Ammon's horn (tissue), 1 donor: ENCODE measurements at places on chromosomes 5 and 9.
A peak's percentile ranks its signal among the peaks of the same experiment; 100 is the strongest.

GRCh38 chr9:130147198-130147597 lies 25.0 kb upstream of the NCS1 start:
- DNase-seq: no peak

- DNase-seq: no peak
Observed at GRCh38 chr9:3939820-3940219, 360.0 kb downstream of the GLIS3 start.

DNA sequence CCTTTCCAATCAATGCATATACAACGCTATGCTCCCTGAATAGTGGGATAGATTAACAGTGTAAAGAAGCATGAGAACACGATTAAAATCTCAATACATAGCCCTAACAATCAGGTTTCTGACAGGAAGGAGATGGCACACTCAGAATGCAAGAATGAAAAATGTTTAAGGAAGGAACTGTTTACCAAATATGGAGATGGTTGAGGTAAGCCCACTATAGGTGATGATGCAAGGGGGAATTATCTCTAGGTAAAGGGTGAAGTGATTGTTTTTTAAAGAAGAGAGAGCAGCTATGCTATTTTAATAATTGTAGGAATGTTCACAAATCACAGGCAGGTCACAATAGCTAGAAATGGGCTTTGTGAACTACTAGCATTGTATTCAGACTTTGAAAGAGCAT lies 302.4 kb downstream of the CHSY3 start:
- DNase-seq: no peak

DNA sequence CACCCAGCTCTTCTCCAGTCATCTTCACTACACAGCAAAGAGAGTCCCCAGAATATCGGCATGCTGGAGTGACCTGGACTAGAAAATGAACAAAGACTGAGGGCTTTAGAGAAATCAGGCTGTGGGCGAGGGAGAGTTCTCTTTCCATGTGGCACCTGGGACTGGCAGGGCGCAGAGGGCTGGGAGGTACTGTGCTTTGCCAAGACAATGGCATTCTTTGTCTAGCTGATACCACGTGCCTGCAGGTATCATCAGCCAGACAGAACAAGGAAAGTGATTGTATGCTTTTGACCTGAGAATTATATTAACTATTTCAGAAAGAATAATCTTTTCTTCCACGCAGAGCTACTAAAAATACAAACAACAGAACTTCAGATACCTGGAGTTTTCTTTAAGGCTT lies 30.5 kb downstream of the DDX31 start:
- no peak for DNase-seq

- DNase-seq: no peak
Observed at GRCh38 chr5:172347496-172348052, 64.0 kb upstream of the UBTD2 start.

DNA sequence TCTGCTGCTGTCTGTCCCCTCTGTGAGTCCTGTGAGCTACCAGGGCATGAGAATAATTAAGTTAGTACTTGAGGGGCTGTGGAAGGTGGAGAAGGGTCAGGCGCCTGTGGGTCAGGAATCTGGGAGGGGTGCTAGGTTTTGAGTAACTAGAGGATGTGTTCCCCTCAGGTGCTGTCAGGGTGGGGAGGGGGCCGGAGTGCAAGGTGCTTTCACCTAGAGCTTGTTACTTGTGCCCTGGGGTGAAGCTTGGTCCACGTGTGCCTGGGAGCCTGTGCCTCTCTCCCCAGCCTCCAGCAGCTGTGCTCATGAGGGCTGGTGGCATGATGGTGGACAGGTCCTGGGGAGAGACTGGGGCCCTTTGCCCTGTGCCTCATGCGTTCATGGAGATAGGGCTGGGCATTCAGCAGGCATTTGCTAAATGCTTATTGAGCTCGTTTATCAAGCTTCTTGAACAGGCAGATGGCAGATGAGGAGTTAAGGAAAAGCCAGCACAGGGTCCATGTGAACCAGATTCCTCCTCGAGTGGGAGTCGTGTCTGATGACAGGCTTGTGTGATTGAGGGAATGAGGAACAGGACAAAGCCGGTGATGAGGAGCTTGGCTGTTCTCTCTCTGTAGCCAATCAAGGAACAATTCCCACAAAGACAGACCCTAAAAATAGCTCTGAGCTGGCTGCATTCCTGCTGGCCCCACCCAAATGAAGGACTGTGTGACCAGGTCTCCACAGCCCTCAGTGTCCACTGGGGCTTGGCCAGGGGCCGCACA lies 40.9 kb downstream of the CACNA1B start:
- peak; percentile 67 for DNase-seq

DNA sequence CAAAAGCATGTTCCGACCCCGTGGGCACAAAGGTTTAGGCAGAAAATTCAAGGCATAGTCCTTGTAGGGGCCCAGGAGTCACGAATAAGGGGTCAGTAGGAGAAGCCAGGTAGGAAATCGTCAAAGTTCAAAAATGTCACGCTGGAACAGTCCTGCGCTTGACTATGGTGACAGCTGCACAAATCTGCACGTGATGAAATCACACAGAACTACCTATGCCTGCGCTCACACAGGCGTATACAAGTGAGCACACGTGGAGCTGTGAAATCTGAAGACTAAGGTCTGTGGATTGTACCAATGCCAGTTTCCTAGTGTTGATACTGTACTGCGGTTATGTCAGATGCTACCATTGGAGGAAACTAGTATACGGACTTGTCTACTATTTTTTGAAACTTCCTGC lies 303.1 kb upstream of the PANK3 start:
- DNase-seq: no peak

- no peak for DNase-seq
Observed at GRCh38 chr5:44911501-44911900, 102.8 kb downstream of the MRPS30 start.

DNA sequence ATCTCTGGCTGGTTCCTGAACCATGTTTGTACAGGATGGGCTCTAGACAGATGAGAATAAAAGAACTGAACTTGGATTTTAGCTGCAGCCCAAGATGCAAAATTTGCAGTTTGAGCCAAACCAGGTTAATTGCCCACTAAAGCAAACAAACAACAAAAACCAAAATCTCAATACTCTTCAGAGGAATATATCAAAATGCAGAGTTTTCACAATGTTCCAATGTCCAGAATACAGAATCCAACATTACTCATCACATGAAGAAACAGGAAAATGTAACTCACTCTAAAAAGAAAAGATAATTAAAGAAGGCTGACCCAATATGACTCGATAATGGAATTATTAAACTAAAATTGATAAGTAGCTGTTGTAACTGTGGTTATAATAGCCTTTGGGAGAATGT lies 20.4 kb downstream of the FOXI1 start:
- DNase-seq: no peak

DNA sequence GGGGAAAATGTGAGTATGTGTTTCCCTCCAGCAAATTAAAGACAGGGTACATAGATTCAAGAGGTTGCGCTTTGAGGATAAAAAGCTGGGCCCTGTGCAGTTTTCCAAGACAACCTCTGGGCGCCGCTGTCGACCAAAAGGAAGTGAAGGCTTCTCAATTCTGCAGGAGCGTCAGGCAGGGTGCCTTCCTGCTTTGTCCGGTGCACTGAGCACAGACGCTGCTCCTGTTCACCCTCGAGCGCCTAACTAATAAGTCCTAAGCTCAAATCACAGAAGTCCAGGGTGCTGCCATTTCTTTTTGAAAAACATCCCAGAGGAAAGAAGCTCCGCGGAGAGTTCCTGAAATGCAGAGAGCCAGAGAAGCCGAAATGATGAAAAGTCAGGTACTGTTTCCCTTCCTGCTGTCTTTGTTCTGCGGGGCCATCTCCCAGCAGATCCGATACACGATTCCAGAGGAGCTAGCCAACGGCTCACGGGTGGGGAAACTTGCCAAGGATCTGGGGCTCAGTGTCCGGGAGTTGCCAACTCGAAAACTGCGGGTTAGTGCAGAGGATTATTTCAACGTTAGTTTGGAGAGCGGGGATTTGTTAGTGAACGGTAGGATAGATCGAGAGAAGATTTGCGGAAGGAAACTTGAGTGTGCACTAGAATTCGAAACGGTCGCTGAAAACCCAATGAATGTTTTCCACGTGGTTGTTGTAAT lies at the start of gene PCDHGB1:
PCDHGB1 (plus strand) TSS at position 183 of the 703 bp plus-strand sequence; CDS start at position 345, 162 bp downstream.
- peak; percentile 44 for DNase-seq

DNA sequence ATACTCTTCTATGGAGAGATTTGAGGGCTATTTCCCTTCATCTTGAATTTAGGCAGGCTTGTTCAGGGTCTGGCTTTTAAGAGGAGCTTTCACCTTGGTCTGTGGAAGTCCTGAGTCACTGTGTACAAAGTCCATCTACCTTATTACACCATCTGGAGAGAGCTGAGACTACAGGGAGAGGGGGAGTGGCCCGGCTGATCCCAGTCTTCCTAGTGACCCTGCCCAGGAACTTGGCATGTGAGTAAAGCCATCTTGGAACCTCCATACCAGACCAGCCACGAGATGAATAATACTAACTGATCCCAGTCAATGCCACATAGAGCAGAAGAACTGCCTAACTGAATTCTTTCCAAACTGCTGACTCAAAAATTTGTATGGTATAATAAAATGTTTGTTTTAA lies 8.4 kb upstream of the IL6ST start:
- DNase-seq: no peak

DNA sequence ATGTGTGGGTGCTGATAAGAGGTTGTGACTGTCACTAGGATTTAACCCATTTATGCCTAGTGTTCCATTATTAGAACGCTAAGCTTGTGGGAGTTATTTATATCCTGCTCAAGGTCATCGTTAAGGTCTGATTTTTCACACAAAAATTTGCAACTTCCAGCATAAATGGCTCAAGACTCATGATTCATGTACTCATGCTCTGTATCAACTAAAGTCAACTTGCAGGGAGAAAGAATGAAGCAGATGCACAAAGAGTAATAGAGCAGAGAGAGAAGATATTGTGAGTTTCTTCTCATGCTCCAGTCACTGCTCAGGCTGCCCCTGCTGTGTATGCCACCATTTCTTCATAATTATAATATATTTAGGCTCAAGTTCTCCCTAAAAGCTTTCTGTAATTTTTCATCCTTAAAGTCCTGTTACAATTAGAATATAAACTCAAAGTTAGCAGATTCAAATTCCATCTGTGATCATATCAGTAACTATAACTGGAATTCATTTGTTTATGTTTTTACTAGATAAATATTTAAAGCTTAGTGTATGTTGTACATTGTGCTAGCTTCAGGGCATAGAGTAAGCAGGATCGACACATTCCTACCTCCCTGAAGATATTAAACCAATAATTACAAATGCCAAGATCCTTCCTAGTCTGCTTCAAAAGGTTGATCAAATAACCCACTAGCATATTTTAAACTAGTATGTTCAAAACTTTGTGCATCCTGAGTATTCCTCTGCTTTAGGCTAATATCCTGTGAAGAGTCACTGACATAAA lies 136.7 kb downstream of the NUDT12 start:
- DNase-seq: no peak

DNA sequence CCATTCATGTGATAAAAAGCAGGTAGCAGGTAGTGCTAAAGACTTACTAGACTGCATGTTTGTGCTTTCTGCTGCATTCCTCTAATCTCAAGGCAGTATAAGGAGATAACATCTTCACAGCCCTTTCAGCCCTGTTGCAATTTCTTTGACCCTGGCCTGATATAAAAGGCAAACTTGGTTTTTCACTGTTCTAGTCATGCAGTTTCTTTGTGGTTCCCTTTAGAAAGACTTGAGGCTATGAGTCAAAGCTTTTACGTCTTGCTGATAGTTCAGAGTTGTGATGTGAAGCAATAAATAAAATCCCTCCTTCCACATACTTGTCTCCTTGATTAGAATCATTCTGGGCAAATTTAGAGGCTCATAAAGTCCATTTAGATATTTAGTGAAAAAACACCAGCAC lies 88.6 kb upstream of the CDKN2B start:
- no peak for DNase-seq

DNA sequence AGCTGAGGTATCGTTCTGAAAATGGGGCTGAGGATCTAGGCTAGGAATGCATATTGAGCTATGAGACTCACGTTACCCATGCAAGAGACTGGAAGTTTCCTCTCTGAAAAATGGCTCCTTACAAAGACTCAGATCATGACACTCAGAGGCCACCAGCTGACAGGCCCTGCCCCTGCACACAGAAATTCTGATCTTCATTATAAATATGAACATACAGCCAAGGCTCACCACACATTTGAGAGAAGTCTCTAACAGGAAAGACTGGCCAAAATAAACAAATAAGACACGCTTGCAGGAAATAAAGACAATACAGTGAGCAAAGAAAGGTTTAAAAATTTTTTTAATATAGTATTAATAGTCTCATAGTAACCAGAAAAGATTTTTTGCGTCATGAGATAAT lies 365.9 kb downstream of the NFIB start:
- no peak for DNase-seq

DNA sequence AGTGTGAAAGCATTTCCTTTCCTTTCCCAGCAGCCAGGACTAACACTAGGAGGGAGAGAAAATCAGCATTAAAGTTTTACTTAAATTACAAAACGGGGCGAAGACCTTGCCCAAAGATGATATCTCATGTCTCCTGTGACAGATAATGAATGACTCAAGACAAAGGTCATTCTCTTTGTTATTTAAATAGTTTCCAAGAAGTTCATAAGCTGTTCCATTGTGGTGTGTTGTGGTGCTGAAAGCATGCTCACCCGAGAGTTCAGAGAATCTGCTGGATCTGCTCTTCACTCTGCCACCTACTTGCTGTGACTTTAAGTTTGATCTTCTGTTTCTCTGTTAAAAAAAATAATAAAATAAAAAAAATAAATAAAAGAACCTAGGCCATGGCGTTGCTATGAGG lies 265.9 kb upstream of the NR4A3 start:
- DNase-seq: no peak

DNA sequence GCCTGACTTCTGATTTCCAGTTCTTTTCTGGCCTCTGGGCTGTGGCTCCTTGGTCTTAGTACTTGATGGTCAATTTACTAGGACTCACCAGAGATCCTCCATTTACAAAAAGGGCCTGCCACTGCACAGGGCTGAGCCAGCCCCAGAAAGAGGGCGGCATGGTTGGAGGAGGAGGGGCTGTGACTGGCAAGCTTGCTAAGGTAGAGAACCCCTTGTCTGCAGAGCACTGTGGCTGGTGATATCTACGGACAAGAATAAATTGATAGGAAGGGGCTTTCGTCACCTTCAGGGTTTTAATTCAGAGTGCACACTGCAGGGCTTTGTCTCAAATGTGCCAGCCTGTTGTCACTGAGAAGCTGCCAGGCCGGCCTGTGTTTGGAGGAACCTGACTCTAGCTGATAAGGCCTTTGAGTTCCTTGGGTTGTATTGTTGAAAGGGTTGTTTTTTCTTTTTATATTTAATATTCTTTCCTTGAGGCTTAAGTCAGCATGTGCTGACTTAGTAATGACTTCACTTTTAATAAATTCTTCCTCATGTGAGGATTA lies 15.1 kb downstream of the SLC22A5 start:
- DNase-seq: no peak

DNA sequence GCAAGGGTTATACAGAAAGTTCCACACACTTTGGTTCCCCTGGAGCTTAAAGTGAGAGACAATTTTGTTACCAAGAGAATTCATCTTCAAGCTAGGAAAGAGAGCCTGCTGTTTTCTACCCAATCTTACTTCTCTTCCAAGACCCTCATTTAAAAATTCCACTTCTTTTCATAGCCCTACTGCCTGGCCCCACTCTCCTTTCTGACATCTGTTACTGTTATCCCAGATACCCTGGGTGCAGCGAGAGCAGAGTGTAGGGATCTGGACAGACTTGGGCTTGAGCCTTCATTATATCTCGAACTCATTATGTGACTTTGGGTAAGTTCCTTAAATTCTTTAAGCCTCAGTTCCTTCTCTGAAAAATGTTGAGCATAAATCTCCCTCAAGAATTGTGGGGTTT lies 263.1 kb downstream of the ASTN2 start:
- no peak for DNase-seq

GRCh38 chr9:85223506-85224125 lies 518.1 kb downstream of the AGTPBP1 start:
- no peak for DNase-seq
